ENCODE measurements at places on chromosomes 1 and 21. TPM values are rescaled to one million over a fixed set of nuclear protein-coding genes. Genes with fewer than 3 reads are reported as not detected.

- no peaks in the 10 kb centered on the region for H3K27me3 ChIP-seq
- H3K4me3 ChIP-seq, result no peak overlapping the region
- no peak overlapping the region for H3K27ac ChIP-seq
- DNase-seq, result no peak
- H3K4me1 ChIP-seq, result peaks cover 33% of the 10 kb centered on the region
Measured at GRCh38 chr1:172177849-172178248, 242.6 kb upstream of the C1orf105 start.

GRCh38 chr1:31888291-31888690, 49.9 kb downstream of the PTP4A2 start:
- H3K27me3 ChIP-seq, result no peaks in the 10 kb centered on the region
- no peaks in the 10 kb centered on the region for H3K36me3 ChIP-seq
- no peak overlapping the region for H3K27ac ChIP-seq
- no peak for DNase-seq

DNA sequence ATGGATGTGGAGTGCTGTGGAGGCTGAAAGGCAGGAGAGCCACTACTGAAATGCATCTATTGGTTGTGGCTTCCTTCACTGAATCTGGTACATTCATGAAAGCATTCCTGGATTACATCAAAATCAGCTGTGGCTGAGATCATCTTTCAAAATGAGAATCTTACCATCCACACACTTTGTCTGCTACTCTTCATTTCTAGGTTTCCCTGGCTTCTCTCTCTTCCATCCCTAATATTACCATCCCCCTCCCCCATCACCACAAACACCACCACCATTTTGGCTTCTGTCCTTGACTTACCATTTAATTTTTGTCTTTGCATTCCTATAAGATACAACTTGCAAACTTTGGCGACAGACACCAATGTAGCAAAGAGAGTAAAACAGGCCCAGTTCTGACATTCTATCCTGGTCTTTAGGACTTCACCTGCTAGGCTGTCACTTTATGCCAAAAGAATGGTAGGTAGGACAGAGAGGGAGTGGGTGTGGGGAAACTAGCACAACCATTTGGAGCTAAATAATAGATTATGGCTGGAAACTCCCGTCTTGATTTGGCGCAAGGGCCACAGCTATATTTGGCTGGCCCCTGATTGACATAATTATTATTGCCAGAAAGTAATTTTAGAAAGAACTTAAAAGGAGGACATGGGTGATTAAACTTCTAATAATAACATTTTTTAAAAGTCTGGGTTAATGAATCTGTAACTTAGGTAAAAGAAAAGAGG, 15.1 kb upstream of the DUSP10 start:
- H3K4me3 ChIP-seq, result no peak overlapping the region
- no peak overlapping the region for H3K27ac ChIP-seq
- H3K36me3 ChIP-seq, result no peaks in the 10 kb centered on the region
- H3K4me1 ChIP-seq, result no peaks in the 10 kb centered on the region
- H3K27me3 ChIP-seq, result no peaks in the 10 kb centered on the region
- DNase-seq, result no peak

DNA sequence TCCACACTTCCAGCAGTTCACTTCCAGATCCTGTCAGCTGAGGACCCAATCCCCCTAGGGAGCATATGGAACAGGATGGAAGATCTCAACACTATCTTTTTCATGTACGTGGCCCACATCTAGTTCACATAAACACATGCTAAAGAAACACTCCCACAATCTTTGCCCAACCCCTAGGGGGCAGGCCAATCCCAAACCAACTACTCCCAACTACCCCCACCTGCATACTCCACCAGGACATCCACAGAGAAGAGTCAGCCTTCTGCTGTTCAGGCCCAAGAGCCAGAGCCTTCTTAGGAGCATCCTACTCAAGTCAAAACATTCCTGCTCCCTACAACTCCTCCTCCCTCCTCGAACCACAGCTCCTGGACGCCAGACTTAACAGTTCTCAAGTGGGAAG, 5.6 kb upstream of the SLC5A9 start:
- DNase-seq, result no peak
- no peak overlapping the region for H3K4me3 ChIP-seq
- no peaks in the 10 kb centered on the region for H3K27me3 ChIP-seq
- no peaks in the 10 kb centered on the region for H3K4me1 ChIP-seq
- H3K27ac ChIP-seq, result no peak overlapping the region

- no peak for DNase-seq
- no peak overlapping the region for H3K27ac ChIP-seq
- H3K4me3 ChIP-seq, result no peak overlapping the region
- no peaks in the 10 kb centered on the region for H3K36me3 ChIP-seq
- no peaks in the 10 kb centered on the region for H3K4me1 ChIP-seq
Measured at GRCh38 chr21:35995522-35996088, 64.7 kb downstream of the SETD4 start.

DNA sequence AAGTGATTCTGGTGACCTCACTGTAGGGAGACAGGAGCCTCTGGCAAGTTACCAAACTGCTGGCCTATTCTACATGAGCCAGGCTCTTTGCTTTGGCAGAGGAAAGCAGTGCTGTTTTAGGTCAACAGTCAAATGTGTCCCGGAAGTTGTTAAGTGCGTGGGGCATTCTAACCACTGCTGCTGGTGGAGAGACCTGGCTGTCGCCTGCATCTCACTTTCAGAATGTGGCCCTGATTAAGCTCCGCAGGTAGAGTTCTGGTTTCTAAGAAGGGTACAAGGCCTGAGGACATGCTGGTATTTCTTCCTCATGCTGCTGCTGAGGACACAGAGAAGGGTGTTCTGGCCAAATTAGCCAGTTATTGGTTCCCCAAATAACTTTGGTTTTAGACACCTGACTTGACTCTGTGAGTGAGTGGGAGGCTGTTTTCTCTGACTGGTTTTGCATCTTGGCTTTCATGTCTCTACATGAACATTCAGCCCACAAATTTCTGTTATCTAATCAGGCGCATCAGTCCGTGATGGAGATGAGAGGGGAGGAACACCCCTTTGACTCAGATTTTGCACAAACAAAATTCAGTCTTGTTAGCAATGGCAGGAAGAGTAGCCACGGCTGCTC, 120.8 kb downstream of the LMO4 start:
- H3K27ac ChIP-seq, result no peak overlapping the region
- H3K4me3 ChIP-seq, result no peak overlapping the region
- peak; percentile 1 for DNase-seq
- no peaks in the 10 kb centered on the region for H3K4me1 ChIP-seq
- H3K27me3 ChIP-seq, result no peaks in the 10 kb centered on the region

- no peaks in the 10 kb centered on the region for H3K4me1 ChIP-seq
- H3K27ac ChIP-seq, result no peak overlapping the region
- no peaks in the 10 kb centered on the region for H3K27me3 ChIP-seq
- peaks cover 59% of the 10 kb centered on the region for H3K36me3 ChIP-seq
- no peak for DNase-seq
Measured at GRCh38 chr21:41439248-41439647, 13.2 kb downstream of the MX1 start.

DNA sequence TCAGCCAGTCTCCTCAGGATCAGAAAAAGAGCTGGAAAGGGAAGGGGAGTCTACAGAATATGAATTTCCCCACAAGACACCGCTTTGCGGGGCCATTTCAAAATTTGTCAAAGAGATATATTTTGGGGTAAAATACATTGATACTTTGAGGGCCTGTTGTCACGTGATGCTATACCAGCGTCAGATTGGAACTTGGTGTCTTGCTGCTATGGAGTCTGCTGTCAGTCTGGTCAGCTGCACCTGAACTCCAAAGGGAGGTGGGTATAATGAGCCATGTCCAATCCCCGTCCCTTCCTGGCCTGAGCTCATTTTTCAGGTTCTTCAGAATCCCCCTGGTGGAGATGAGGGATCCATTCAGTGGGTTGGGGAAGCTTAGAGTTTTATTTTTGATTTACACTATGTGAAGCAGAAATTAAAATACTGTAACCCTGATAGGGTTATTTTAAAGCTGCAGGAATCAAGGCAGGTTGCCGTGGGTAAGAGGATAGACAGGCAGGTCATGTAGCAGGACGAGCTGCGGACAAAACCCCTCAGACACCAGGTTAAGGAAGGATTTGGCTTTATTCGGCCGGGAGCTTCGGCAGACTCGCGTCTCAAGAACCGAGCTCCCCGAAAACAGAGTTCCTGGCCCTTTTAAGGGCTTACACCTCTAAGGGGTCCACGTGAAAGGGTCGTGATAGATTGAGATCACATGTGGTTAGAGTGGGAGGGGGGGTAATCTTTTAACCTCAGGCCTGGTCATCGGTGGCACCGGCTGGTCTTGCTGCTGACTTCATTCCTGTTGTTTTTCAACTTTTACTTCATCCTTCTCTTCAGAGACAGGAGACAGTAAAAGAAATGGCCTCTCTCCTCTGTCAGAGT, 2.2 kb upstream of the POFUT2 start:
- H3K36me3 ChIP-seq, result peaks cover 11% of the 10 kb centered on the region
- no peak for DNase-seq
- H3K27ac ChIP-seq, result no peak overlapping the region
- H3K4me1 ChIP-seq, result peaks cover 31% of the 10 kb centered on the region
- no peaks in the 10 kb centered on the region for H3K27me3 ChIP-seq

- H3K27me3 ChIP-seq, result no peaks in the 10 kb centered on the region
- H3K27ac ChIP-seq, result no peak overlapping the region
- H3K4me1 ChIP-seq, result no peaks in the 10 kb centered on the region
- no peak for DNase-seq
- H3K36me3 ChIP-seq, result no peaks in the 10 kb centered on the region
Measured at GRCh38 chr1:72023063-72023930, 259.0 kb downstream of the NEGR1 start.

GRCh38 chr1:76284842-76285241, 210.3 kb downstream of the ST6GALNAC3 start:
- H3K4me3 ChIP-seq, result no peak overlapping the region
- no peaks in the 10 kb centered on the region for H3K36me3 ChIP-seq
- H3K4me1 ChIP-seq, result peaks cover 33% of the 10 kb centered on the region
- no peaks in the 10 kb centered on the region for H3K27me3 ChIP-seq
- DNase-seq, result no peak

DNA sequence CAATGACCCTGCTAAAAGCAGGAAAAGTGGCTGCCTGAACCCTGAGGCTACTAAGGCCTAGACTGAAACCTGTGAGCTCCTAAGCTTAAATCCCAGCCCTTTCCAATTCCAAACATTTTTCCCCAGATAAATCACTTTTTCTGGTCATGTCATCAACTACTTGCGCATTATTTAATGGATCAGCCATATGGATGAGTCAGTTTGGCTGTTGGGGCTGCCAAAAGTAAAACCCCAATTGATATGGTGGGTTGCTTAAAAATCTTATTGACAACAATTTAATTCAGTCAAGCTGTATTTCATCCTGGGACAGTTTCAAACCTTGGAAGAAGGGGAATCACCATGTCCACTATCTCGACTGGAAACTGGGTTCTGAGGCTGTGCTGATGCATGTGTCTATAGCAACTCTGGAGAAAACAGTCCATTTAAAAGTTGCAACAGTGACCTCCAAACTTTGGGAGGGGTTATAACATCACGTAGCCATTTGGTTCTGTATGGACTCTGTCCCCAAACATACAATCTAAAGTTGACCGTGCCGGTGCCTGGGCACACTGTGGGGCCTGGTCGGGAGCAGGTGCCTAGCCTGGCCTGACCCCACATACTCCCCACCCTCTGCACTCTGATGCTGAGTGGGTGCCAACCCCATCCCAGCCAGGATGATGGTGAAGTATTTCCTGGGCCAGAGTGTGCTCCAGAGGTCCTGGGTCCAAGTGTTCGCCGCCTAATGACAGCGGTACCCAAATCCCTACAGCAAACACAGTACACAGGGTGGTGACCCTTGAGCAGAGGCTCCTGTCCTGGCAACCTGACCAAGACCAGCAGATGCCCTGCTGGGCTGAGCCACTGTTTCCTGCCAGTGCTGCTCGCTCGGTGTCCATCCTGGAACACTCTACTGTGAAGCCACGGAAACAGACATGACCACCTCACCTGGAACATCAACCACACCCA, 46.5 kb upstream of the LRRC52 start:
- no peaks in the 10 kb centered on the region for H3K4me1 ChIP-seq
- H3K27me3 ChIP-seq, result no peaks in the 10 kb centered on the region
- H3K36me3 ChIP-seq, result no peaks in the 10 kb centered on the region
- H3K27ac ChIP-seq, result no peak overlapping the region
- no peak overlapping the region for H3K4me3 ChIP-seq

GRCh38 chr1:201511941-201512539, 5.1 kb upstream of the CSRP1 start:
- H3K27ac ChIP-seq, result no peak overlapping the region
- no peaks in the 10 kb centered on the region for H3K36me3 ChIP-seq
- peaks cover 8% of the 10 kb centered on the region for H3K4me1 ChIP-seq
- no peaks in the 10 kb centered on the region for H3K27me3 ChIP-seq
- H3K4me3 ChIP-seq, result no peak overlapping the region
- no peak for DNase-seq

DNA sequence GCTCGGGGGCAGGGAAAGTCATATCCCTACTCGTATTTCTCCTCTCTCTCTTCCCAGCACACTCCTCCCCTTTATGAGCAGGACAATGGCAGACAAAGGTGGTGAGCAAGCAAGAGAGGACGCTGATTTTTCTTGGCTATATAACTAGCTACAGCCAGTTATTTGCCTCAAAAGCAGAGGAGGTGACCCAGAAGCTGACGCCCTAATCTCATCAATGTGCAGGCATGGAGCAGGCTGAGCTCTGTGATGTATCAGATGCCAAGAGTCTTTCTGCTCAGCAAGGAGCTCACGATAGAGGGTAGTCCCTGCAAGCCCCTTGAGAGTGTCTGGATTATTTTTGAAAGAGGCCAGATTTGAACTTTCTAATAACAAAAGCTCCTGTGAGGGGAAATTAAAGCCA, 75.5 kb downstream of the ASTN1 start:
- H3K4me3 ChIP-seq, result no peak overlapping the region
- H3K27ac ChIP-seq, result no peak overlapping the region
- H3K36me3 ChIP-seq, result no peaks in the 10 kb centered on the region
- DNase-seq, result no peak
- no peaks in the 10 kb centered on the region for H3K27me3 ChIP-seq

The TEX50 gene
- total RNA-seq, result not detected

The PRAMEF17 gene
- total RNA-seq, result not detected

The IL6R gene
- total RNA-seq, result 2.8 TPM

The LEFTY1 gene
- total RNA-seq, result not detected

The OR14K1 gene
- not detected for total RNA-seq

The PLPPR4 gene
- total RNA-seq, result not detected

The AIDA gene
- total RNA-seq, result 57.9 TPM

The ZMPSTE24 gene
- total RNA-seq, result 51.0 TPM

The CD5L gene
- not detected for total RNA-seq

The CR1L gene
- not detected for total RNA-seq

The HLX gene
- not detected for total RNA-seq

The COL9A2 gene
- 5.5 TPM for total RNA-seq

The CFHR4 gene
- total RNA-seq, result not detected
